ENCODE measurements at places on chromosomes 13 and 19. TPM values are rescaled to one million over a fixed set of nuclear protein-coding genes. Genes with fewer than 3 reads are reported as not detected.

DNA sequence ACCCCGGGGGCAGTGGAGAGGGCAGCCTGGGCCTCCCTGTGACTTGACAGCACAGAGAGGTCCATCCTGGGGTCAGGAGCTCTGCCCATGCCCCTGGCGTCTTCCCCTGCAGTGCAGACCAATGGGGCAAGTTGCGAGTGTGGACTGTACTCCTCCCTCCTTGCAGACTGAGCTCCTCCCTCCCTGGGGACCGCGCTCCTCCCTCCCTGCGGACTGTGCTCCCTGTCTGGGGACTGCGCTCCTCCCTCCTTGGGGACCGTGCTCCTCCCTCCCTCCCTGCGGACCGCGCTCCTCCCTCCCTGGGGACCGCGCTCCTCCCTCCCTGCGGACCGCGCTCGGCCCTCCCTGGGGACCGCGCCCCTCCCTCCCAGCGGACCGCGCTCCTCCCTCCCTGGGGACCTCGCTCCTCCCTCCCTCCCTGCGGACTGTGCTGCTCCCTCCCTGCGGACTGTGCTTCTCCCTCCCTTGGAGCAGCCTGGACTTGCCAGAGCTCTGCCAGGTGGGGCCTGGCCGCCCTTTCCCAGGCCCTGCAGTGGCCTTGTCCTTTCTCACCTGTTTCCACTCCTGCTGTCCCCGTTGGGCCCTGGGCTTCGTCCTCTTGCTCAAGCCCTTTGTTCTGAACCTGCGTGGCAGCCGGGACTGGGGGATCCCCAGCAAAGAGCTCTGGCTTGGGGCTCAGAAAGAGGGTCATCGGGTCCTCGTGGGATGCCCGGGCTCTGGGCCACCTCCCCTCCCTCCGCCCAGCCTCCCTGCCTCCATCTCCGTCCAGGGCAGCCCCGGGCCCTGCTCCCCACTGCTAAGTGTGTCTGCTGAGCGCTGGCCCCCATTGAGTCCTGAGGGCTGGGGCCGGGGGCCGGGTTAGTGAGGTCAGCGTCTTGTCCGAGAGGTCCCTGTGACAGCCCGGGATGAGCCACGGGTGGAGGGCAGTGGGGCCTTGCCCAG, 6.8 kb downstream of the GAMT start:
- no peak overlapping the region for H3K4me3 ChIP-seq
- peaks cover 14% of the 10 kb centered on the region for H3K36me3 ChIP-seq
- H3K4me1 ChIP-seq: no peaks in the 10 kb centered on the region
- no peak overlapping the region for H3K27ac ChIP-seq
- H3K27me3 ChIP-seq: no peaks in the 10 kb centered on the region
- no peak for DNase-seq

The ZNF324B gene
- total RNA-seq: 8.8 TPM

GRCh38 chr13:27006519-27007161, 165.0 kb downstream of the USP12 start:
- no peak for DNase-seq
- no peak overlapping the region for H3K27ac ChIP-seq
- H3K36me3 ChIP-seq: no peaks in the 10 kb centered on the region

DNA sequence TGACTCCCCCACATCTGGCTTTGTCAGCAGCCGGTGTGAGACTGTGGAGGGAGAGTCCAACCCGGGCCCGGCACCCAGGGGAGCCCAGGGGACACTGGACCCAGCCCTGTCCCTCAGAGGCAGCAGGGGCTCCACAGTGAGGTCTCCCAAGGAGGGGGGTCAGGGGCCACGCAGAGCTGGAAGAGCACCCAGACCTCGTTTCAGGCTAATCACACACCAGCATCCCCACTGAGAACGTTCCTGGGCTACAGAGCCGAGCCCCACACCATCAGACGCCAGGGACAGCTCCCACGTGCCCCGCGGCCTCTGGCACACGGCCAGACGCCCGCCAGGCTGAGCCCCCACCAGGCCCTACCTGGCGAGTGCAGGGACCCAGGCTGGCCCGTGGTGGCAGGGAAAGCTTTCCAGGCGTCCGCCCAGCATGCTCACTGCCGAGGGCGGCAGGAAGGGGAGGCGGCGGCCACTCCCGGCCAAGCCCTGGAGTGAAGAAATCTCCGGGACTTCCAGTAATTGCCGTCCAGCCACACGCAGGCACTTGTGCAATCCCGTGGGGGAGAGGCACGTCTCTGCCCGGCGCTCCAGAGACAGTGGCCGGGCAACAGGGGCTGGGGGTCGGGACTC, 19.2 kb downstream of the SBNO2 start:
- no peak overlapping the region for H3K4me3 ChIP-seq
- H3K4me1 ChIP-seq: peaks cover 1% of the 10 kb centered on the region
- H3K27ac ChIP-seq: peak overlapping the region; percentile 12
- no peak for DNase-seq
- H3K27me3 ChIP-seq: no peaks in the 10 kb centered on the region
- peaks cover 3% of the 10 kb centered on the region for H3K36me3 ChIP-seq

DNA sequence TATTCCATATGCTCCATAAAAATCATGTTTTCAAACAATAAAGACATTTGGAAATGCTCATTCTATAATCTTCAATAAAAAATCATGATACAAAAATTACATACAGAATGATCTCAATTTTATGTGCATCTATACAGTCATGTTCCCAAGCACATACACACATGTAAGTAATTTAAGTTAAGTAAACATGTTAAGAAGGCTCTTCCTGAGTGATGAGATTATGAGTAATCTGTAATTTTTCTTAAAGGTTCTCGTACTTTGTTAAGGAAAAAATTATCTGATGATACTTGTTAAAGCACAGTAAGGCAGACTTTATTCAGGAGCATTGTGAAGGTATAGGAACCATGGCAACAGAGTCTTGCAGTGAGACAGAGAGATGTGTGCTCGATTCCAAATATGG, 30.0 kb upstream of the DLEU7 start:
- no peak for DNase-seq
- no peak overlapping the region for H3K4me3 ChIP-seq
- no peak overlapping the region for H3K27ac ChIP-seq

GRCh38 chr19:16661480-16662034, 618 bp downstream of the TMEM38A start:
- peaks cover 16% of the 10 kb centered on the region for H3K4me1 ChIP-seq
- peaks cover 10% of the 10 kb centered on the region for H3K36me3 ChIP-seq
- no peak for DNase-seq
- H3K27ac ChIP-seq: no peak overlapping the region
- no peaks in the 10 kb centered on the region for H3K27me3 ChIP-seq
- H3K4me3 ChIP-seq: peak overlapping the region; percentile 69

GRCh38 chr13:45700971-45701900, 884 bp upstream of the CBY2 start:
- DNase-seq: no peak
- no peak overlapping the region for H3K27ac ChIP-seq
- no peaks in the 10 kb centered on the region for H3K36me3 ChIP-seq
- H3K4me1 ChIP-seq: no peaks in the 10 kb centered on the region
- H3K4me3 ChIP-seq: no peak overlapping the region

DNA sequence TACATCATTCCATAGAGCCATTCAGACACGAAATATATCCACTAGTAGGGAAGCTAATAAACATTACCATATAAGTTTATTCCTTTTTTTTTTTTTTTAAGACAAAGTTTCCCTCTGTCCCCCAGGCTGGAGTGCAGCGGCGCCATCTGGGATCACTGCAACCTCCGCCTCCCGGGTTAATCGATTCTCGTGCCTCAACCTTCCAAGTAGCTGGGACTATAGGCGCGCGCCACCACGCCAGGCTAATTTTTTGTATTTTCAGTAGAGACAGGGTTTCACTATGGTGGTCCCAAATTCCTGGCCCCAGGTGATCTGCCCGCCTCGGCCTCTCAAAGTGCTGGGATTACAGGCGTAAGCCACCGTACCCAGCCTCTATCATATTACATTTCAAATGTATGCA, 612 bp upstream of the ZNF154 start:
- no peaks in the 10 kb centered on the region for H3K27me3 ChIP-seq
- H3K36me3 ChIP-seq: peaks cover 45% of the 10 kb centered on the region
- no peak for DNase-seq
- peaks cover 21% of the 10 kb centered on the region for H3K4me1 ChIP-seq
- peak overlapping the region; percentile 92 for H3K4me3 ChIP-seq
- peak overlapping the region; percentile 98 for H3K27ac ChIP-seq

The GAPDHS gene
- total RNA-seq: not detected

DNA sequence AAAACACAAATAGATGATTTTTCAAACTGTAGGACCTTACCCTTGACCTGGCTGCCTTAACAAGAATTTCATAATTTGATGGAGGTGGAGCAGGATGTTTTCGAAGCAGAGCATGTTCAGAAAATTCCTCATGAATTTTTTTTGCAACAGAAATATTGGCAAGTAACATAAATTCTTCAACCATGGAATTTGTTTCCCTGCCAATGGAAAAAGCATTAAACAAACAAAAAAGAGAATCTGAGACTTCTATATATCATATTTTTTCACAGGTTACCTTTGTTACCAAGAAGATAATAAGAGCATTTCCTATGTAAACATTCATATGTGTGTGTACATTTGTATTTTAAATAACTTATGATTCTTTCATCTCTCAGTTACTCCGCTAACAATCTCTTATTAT, 18.3 kb downstream of the DIS3 start:
- H3K4me1 ChIP-seq: no peaks in the 10 kb centered on the region
- DNase-seq: no peak
- H3K27me3 ChIP-seq: no peaks in the 10 kb centered on the region
- peaks cover 44% of the 10 kb centered on the region for H3K36me3 ChIP-seq

- H3K36me3 ChIP-seq: peaks cover 73% of the 10 kb centered on the region
- no peaks in the 10 kb centered on the region for H3K27me3 ChIP-seq
- no peak overlapping the region for H3K4me3 ChIP-seq
- no peak for DNase-seq
Measured at GRCh38 chr19:19877724-19878123, 12.0 kb downstream of the ZNF253 start.

The SEMA6B gene
- total RNA-seq: 6.8 TPM

The CEBPA gene
- 8.5 TPM for total RNA-seq

All from mesothelial cell of epicardium (in vitro differentiated cells).